NCI-H187 (cell line): ENCODE measurements at places on chromosomes 16 and 17.
A peak's percentile ranks its signal among the peaks of the same experiment; 100 is the strongest.

DNA sequence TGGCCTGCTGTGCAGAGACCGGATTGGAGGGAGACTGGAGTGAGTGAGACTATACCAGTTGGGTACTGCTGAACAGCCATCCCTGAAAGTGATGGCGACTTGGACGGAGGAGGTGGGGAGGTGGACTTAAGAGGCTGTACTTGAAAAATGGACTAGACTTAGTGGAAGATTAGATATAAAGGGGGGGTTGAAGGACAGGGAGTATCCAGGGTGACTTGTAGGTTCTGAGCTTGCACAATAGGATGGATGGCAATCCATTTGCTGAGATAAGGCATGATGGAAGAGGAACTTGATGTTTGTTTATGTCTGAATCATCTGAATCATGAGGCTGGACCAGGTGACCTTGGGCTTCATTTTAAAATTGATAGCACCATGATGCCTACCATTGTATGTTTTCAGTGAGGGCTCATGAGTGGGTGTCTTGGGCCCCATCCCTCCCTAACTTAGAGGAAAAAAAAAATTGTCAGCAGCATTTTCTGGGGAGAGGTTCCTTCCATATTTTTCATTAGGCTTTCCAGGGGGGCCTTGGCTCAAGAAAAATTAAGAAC is 41.2 kb downstream of the PRKCA start:
- DNase-seq: no peak

DNA sequence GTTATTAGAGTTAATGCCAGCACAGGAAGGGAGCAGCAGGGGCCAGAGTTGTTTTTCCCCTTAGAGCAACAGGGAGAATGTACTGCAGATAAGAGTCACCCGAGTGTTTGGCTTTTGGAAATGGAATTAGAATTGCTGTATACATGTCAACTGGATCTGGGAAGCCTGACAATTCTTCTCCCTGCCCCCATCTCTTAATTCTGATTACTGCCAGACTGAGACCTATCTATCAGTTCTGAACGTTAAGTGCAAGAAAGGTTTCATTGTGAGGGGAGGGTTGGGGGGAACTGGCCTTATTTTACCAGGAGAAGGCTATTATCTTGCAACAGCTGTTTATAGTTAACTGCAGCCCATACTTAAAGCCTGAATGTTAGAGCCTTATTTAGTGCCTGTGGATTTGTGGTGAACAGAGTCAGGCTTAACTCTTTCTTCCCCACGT is 424.5 kb upstream of the CDH11 start:
- DNase-seq: no peak

GRCh38 chr17:64598672-64599071 is 63.4 kb downstream of the SMURF2 start:
- DNase-seq: no peak

- peak; percentile 88 for DNase-seq
Measured at GRCh38 chr17:58112970-58113631, 29.9 kb downstream of the DYNLL2 start.

GRCh38 chr17:45197108-45197507 is 24.6 kb upstream of the FMNL1 start:
- DNase-seq: no peak

DNA sequence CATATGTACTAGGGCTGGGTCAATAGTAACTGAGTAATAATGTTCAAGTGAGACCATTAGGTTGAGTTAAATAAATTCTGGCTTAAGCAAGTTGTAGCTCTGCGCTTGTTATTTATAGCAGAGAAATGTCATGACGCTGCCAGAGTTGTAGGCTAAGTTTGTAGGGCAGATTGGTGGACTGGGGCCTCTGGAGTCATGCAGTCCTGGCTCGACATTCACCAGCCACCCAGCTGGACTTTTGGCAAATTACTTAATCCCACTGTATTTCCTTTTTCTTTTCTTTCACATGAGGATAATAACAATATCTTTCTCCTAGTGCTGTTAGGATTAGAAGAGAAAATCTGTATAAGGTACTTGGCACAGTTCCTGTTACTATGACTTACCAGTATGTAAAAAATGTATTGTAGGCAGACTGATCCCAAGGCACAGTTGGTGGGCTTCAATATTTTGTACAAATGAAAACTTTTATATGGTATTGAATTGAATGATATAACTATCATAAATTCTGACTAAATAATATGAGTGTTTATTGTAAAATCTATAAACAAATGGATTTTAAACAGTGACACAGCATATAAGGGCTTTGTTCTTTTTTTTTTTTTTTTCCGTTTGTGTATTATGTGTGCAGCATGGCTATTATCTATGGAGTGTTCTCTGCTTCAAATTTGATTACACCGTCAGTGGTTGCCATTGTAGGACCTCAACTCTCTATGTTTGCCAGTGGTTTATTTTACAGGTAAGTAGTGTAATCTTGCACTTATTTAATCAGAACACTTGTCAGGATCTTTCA is 2.6 kb downstream of the MFSD11 start:
- DNase-seq: no peak

DNA sequence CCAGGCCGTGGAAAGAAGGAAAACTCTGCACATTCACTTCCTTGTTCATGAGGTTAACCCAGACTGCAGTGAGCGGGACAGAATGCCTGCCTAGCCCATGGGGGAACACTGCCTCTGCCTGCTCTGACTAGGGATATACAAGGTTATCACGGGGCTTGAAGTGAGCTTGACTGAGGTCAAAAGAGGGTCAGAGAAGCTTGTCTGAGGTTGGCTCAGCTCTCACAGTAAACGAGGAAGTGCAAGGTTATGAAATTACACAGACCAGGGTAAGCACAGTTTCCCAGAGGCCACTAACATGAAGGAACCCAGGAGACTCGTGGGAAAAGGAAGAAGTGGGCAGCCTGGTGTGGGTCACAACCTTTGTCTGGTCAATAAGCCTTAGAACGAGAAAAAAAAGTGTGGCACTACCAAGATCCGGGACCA is 28.7 kb downstream of the HIC1 start:
- no peak for DNase-seq

GRCh38 chr17:57624386-57624785 is 120.7 kb downstream of the CCDC182 start:
- no peak for DNase-seq

DNA sequence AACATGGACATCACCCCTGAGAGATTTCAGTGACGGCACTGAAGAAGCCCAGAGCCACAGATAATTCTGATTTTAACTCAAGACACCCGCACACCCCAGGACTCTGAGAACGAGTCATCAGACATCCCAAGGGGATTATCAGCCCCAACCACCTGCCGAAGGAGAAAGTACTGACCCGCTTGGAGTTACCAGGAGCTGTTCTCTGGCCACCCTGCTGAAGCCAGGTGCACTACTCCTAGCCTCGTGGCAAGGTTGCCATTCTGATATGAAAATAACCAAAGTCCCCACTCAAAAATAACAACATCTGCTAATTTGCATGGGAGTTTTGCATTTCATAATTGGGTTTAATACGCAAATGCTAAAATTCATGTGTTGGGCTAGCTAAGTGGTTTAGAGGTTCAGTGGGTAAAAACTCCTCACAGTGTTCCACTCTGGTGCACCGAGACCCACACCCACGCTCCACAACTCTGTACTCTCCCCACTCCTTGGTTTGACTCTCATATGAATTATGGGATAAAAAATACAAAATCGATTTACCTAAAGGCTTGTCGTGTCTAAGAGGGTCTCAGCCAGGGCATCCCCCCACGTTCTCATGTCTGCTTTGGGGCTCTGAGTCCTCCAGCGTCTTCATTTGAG is 143.0 kb upstream of the NOL11 start:
- DNase-seq: no peak

- no peak for DNase-seq
Measured at GRCh38 chr17:75853433-75853832, 1.7 kb downstream of the WBP2 start.

GRCh38 chr17:48873209-48873608 is 19.4 kb upstream of the ATP5MC1 start:
- no peak for DNase-seq

GRCh38 chr16:8885674-8886592 is 3.8 kb downstream of the LITAFD start:
- DNase-seq: no peak

DNA sequence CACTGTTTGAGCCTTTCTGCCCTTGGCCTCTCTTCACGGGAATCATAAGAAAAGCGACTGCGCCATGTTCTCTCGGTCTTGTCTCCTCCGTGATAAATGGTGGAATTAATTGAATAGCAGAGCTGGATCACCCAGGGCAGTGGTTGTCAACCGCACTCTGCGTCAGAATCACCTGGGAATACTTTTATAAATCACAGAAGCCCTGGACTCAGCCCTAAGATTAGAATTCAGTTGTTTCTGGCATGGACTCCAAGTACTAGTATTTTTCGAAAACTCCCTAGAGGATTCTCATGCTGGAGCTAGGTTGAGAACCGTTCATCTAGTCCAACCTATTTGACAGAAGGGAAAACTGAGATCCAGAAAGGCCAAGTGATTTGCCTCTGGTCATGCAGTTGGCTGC is 64.1 kb downstream of the SPACA3 start:
- DNase-seq: no peak

DNA sequence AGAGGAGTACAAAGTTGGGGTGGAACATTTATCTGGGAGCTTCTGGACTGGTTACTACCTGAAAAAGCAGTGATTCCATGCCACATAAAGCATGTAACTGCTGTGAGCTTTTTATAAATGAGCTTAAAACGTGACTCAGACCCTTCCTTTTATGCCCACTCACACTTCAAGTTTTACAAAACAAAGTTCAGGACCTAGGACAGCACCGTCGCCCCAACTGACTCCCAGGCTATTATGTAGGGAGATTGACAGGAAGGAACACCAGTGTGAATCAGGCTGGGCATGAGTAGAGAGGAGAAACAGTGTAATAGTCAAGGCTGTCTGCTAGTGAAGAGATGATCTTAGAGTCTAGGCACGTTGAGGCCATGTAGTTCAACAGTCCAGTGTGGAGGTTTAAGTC is 91.6 kb upstream of the DNAH9 start:
- DNase-seq: no peak

GRCh38 chr17:48259694-48260291 is 152.2 kb downstream of the SNX11 start:
- peak; percentile 19 for DNase-seq

DNA sequence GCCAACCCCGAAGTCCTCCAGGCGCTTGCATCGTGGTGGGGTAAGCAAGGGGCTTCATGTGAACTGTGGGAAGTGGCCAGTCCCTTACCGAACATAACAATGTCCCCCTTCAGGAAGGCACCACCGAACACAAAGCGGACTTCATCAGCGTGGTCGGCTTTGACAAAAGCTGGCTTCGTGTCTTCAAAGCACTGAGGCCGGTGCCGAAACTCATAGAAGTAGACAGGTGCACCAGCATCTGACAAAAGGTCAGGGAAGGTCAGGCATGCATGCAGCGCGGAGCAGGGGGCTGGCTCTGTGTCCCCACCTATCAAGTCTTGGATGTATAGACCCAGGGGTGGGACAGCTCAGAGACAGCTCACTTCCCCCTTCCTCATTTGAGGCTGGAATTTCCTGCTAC is 16.6 kb upstream of the CES1 start:
- DNase-seq: no peak

DNA sequence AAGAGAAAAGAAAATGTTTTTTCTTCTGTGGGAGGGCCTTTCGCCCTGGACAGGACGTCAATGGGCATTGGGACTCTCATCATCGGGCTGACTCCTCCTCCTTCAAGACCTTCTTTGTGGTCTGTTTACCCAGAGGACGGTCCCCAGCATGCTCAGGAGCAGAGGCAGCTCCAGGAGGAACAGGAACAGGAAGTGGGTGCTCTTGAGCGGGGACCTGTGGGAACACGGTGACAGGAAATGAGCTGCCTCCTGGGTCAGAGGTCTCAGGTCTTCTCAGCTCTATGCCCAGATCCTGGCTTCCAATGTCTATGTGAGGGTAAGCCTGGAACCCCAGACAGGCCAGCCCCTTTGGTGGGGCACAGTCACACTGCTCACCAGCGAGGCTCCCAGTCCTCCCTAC is 12.2 kb downstream of the CD300LD start:
- DNase-seq: no peak

- DNase-seq: no peak
Measured at GRCh38 chr16:83939266-83939855, 13.7 kb upstream of the OSGIN1 start.

- no peak for DNase-seq
Measured at GRCh38 chr16:13333336-13333735, 431.9 kb downstream of the SHISA9 start.

GRCh38 chr16:4938683-4939030 is 1.7 kb upstream of the PPL start:
- DNase-seq: no peak

- no peak for DNase-seq
Measured at GRCh38 chr17:72350073-72350472, 229.3 kb downstream of the SOX9 start.

- DNase-seq: no peak
Measured at GRCh38 chr16:23026784-23027362, 122.4 kb downstream of the USP31 start.

- DNase-seq: no peak
Measured at GRCh38 chr17:79033046-79033616, 9.2 kb downstream of the C1QTNF1 start.

DNA sequence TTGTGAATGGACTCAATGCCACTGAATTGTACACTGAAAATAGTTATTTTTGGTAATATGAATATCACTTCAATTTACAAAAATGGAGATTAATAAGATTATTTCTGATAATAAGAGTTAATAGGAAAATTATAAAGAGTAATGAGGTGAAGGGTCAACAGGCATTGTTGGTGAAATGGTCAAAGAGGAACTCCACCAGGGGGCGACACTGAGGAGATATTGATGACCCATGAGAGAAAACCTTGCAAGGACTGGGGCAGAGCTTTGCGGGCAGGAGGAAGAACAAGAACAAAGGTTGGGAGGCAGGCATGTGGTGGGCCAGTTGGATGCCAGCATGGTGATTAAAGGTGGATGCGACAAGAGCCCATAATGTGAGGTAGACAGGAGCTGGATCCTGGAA is 74.0 kb upstream of the XYLT1 start:
- no peak for DNase-seq

DNA sequence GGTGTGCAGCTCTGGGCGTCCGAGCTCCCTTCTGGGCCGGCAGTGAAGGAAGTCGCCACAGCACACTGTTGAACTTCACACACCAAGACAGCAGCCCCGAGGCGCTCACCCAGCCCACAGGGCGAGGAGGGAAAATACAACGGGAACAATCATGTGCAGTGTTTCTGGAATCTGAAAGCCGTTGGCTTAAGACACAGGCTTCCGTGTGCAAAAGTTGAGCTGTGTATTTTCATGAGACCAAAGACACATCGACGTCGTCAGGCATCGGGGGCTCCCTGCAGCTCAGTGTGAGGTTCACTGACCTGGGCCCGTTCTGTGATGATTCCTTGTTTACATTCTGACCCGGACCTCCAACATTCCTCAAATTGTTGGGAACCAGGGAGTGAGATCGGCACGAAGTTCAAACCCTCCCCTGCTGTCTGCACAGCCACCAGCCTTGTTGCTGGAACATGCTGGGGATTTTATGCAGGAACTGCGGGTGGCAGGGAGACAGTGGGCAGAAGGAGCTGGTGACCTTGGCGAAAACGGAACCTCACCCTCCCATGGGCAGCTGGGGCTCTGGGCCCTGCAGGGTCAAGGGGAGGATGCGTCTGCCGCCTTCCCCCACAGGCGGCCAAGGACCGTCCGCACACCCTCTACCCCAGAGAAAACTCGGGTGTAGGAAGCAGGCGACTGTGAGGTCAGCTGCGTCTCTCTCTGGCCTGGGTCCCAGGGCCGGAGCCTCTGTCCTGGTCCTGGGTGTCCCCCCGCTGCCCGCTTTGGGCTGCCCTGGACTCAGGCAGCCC is 72.2 kb downstream of the METRNL start:
- DNase-seq: no peak

GRCh38 chr16:53429221-53429943 is 4.9 kb upstream of the RBL2 start:
- no peak for DNase-seq
